Spinal cord (tissue), 10 donors: ENCODE measurements at places on chromosomes 5 and 9. TPM values are rescaled to one million over a fixed set of nuclear protein-coding genes. Genes with fewer than 3 reads are reported as not detected.

The CER1 gene
- 0.49 TPM for polyA plus RNA-seq

The IQGAP2 gene
- polyA plus RNA-seq: 13.9 TPM

GRCh38 chr9:134328841-134329575, 2.8 kb downstream of the RXRA start:
- DNase-seq: no peak

The LRRTM2 gene
- 31.1 TPM for polyA plus RNA-seq

DNA sequence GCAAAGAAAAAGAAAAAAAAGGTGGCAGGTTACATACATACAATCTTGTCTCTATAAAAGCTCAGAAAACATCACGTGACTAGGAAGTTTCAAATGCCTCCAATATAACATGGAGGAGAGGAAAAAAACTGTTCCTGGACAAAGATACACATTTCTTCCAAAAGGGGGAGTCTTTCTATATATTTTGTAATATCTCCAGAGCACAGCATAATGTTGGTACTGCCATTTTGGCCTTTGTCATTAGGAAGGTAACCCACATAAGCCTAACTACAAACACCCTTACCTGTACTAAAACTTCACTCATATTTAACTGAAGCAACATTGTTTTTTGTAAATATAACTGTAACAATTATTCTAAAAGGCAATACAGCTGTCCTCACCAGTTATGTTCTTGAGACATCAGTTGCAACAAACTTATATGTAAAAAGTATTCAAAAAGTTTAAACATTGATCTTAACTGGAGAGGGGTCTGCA, 1.2 kb upstream of the BTF3 start:
- DNase-seq: no peak

The C9orf153 gene
- polyA plus RNA-seq: 0.30 TPM

DNA sequence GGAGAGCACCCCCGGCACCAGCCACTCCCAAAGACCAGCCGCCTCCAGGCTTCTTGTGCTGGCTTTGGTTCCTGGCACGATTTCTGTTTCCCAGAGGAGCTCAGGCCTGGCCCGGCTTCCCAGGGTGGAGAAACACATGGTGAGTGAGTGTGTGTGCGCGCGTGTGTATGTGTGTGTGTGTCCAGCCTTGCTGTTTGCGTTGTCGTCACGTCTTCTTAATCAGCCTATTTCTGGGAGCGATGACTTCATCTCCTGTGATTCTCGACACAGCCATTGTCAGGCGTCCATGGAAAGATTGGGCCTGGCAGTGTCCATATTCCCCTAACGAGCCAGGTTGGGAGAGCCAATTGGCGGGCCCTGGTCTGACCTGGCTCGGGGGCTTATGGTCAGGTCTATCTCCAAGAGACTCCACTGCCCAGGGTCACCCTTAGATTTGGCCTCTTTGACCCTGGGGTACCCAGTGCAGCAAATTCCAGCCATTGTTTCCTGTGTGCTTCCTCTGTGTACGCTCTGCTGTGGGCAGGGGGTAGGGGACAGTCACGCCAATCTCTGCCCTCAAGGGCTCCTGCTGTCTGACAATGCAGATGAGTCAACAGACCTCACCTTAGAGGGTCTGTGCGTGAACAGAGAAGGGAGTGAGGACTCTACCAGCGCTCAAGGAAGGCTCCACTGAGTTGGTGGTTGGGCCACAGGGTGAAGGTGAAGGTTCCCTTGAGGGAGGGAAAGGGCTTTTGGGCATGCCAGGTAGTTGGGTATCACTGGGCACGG, 73.8 kb downstream of the DAB2IP start:
- peak; percentile 94 for DNase-seq

GRCh38 chr5:87150630-87151029, 117.1 kb upstream of the RASA1 start:
- no peak for DNase-seq

The EIF4E1B gene
- polyA plus RNA-seq: 1.9 TPM

The PRUNE2 gene
- polyA plus RNA-seq: 49.3 TPM

The SPATA31E1 gene
- polyA plus RNA-seq: not detected

- DNase-seq: no peak
Measured at GRCh38 chr9:136928591-136928990, 15.9 kb downstream of the FBXW5 start.

GRCh38 chr5:62421414-62421813, 8.9 kb downstream of the IPO11 start:
- DNase-seq: no peak

DNA sequence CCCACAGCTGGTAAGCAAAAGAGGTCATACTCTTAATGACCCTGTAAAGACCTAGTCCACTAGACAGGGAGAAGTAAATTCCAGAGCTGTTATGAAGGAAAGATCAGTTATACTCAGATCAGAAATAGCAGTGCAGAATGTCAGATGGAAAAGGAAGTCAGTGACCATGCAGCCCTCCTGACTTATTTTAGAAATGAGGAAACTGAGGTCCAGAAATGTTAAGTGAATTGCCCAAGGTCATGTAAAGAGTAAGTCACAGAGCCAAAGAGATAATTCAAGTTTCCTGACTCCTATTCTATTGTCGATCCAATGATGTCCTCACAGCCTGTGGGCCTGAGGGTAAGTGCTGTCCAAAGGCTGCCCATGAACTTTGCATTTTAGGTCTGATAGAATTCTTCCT, 214.9 kb upstream of the IL12B start:
- DNase-seq: no peak

The PLEKHG4B gene
- polyA plus RNA-seq: 15.7 TPM

GRCh38 chr5:100595152-100595811, 60.1 kb downstream of the FAM174A start:
- no peak for DNase-seq

The SLC23A1 gene
- 0.99 TPM for polyA plus RNA-seq

- no peak for DNase-seq
Measured at GRCh38 chr5:16049761-16050160, 129.8 kb downstream of the MARCHF11 start.

The WDR38 gene
- 10.8 TPM for polyA plus RNA-seq

DNA sequence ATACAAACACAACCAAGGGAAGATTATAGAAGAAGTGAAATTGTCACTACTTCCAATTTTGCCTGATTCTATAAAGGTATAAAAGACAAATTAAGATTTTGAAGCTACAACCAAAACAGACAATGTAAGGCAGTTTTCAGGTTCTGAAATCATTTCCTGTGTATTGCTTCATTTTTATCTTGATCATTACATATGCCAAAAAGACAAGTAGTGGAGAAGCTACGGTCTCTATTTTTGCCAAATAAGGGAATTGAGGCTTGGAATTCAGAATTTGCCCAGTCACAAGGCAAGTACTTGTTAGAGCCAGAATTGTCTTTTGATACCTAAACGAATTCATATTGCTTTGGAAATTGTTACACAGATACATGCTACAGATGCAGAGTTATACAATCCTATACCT, 20.6 kb downstream of the EDIL3 start:
- DNase-seq: no peak

DNA sequence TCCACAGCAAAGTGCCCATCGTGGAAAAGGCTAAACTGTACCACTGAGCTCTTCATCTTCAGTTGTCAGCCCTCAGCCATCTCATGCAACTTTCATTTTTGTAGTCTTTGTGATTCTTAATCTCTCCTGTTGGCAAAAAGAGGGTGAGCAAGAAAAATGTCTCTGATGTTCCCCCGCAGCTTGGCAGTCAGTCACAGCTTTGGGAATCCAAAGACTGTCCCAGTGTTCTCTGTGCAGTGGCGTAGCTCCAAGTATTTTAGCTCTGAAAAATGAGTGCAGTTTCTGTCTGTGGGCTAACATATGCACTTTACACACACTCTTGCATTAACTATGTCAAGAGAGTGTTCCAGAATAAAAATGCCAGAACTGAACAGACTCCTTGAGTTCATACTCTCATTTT, 372.2 kb downstream of the TMEM232 start:
- peak; percentile 93 for DNase-seq

The PCA3 gene
- polyA plus RNA-seq: 2.2 TPM

GRCh38 chr5:76736679-76737556, 21.0 kb downstream of the F2R start:
- no peak for DNase-seq

DNA sequence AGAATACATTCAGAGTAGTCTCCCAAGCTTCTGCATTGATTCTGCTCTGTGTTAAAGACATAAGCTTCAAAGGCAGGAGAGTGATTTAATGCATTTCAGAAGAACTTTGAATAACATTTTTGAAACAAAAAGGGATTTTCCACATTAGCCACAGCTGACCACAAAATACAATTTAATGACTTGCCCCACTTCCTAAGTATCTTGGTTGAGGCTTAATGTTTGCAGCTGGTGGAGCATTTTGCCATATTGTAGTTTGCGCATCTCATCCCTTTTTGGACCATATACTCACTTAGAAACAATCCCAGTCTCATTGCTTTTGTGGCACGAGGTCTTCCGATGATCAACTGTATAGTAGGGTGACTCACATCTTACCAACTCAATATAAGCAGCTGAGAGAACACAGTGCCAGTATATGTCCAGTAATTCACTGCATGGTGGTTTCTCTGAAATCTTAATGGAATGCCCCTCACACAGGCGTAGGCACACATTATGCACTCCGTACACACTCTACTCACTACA, 455.8 kb upstream of the PTGER4 start:
- no peak for DNase-seq

The GMCL2 gene
- not detected for polyA plus RNA-seq

- DNase-seq: no peak
Measured at GRCh38 chr5:154761046-154761736, 6.0 kb downstream of the LARP1 start.

DNA sequence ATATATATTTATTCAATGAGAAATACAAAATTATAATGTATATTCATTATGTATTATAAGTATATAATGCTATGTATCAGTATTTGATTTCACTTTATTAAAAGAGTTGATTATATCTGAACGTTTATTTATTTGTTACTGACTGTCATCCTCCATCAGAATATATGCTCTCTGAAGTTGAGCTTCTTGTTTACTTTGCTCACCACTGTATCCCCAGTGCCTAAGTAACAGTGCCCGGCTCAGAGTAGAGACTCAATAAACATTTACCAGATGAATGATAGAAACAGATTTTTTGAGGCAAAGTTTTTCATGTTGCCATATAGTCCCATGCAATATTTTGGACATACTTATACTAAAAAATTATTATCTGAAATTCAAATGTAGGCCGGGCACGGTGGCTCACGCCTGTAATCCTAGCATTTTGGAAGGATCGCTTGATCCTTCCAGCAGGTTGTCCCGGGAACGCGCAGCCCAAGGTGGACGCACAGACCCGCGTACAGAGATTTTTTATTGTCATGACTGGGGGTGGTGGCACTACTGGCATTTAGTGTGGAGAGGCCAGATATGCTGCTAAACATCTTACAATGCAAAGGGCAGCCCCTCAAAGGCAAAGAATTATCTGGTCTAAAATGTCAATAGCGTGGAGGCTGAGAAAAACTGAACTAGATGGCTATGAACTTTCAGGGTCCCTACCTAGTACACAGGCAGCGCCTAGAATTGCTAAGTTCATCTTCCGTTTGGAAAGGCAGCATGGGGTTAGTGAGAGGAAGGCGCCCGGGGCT, 761 bp upstream of the DNAJC25 start:
- no peak for DNase-seq

DNA sequence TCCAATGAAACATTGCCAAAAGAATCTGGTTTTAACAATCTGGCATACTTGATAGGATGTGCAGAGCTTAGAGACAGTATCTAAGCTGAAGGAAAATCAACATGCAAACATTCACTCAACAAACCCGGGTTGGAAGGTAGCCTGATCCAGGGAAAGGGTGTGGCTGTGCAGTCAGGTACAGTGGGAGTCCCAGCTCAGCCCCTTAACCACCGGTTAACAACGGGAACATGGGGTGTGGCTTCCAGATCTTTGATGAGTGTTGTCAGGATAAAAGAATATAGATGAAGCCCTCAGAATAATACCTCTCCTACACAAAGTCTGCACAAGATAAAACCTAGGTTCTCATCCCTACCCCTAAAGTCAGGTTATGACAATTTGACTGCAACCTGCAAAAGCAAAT, 127.3 kb downstream of the CDK5RAP2 start:
- DNase-seq: no peak

GRCh38 chr9:3662671-3663070, 136.9 kb upstream of the RFX3 start:
- DNase-seq: no peak

DNA sequence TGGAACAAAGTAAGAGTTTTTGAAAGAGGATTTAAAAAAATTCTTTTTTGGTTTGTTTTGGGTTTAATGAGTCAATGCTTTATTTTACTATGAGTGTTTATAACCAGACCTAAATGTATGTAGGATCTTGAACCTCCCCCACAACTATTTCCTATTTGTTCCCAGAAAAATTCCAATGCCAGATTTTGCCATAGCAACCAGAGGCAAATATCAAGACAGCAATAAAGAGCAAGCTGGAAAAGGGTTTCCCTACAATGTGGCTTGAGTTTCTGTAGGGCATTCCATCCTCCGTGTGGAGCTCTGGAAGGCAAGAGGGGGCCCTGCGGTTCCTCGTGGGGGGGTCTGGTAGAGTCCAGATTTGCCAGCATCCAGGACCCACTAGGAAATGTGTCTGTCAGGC, 27.8 kb upstream of the GDNF start:
- DNase-seq: no peak

The OTP gene
- polyA plus RNA-seq: 10.4 TPM

GRCh38 chr5:61519728-61520277, 187.7 kb downstream of the ZSWIM6 start:
- no peak for DNase-seq

- no peak for DNase-seq
Measured at GRCh38 chr9:93192721-93193387, 8.9 kb downstream of the WNK2 start.

- no peak for DNase-seq
Measured at GRCh38 chr9:92525306-92525705, 10.5 kb downstream of the ECM2 start.

The AK8 gene
- 3.5 TPM for polyA plus RNA-seq

The UBE2QL1 gene
- polyA plus RNA-seq: 60.1 TPM

GRCh38 chr9:33329117-33329563, 38.8 kb downstream of the NFX1 start:
- DNase-seq: no peak

GRCh38 chr9:134812343-134812673, 68.3 kb upstream of the FCN2 start:
- DNase-seq: no peak

The CRB2 gene
- polyA plus RNA-seq: 17.8 TPM

DNA sequence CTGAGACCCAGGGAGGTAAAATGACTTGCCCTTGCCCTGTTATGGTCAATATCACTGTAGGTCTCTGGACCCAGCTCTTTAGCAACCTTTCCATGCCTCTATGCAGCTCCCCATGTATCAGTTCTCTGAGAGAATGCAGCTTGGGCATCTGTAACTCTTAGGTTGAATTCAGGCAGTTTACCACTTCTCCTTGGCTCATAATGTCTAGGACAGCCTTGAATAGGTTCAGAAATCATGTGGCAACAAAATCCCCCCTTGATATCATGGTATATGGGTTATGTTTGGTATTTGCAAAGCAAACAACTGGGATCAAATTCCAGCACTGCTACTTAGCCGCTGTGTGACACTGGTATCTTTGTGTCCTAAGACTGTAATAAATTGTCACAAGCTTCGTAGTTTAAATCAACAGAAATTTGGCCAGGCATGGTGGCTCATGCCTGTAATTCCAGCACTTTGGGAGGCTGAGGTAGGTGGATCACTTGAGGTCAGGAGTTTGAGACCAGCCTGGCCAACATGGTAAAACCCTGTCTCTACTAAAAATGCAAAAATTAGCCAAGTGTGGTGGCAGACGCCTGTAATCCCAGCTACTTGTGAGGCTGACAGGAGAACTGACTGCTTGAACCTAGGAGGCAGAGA, 10.7 kb upstream of the SUB1 start:
- DNase-seq: no peak

GRCh38 chr5:100840789-100841188, 62.3 kb downstream of the ST8SIA4 start:
- DNase-seq: no peak
